ENCODE measurements at places on chromosomes 12 and 14.

DNA sequence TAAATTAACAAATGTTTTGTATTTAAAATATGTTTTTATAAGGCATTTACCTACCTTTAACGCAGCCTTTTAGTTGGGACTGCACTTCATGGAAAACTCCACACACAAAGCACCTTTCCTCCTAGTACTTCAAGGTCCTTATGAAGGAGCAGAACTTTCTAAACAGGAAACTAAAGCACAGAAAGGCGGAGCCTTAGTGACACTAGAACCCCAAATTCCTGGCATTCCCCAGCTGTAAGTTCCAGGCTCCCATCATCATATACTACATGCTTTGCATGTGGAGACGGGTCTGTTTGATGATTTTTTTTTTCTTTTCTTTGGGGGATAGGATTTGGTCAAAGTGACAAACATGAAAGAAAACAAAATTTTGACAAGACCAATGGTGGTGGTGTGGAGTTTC is 39.5 kb downstream of the STXBP6 start:
- DNase-seq: no peak

DNA sequence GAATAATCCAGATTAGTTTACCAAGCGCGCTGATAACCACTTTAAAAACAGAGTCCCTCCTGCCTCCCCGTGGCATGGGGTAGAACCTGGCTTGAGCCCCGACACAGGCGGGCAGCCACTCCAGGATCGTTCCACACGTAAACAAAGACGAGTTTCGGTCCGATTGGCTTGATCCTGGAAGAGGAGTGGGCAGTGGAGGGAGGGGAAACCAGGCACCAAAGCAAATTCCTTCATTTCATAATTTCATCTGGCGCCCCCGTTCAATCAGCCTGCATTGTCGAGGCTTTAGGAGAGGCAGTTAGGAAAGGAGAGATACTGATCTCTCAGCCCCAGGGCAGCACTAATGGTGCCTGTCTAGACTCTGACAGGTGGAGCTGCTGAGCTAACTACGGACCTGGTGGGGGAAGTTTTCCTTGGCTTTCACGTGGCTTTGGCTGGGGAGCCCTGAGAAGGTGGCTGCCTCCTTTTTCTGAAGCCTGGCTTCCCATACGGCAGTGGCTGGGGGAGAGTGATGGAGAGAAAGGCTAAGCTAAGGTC is 751 bp upstream of the GPRC5A start:
- no peak for DNase-seq

GRCh38 chr12:60162988-60163720 is 567.3 kb downstream of the SLC16A7 start:
- DNase-seq: no peak

GRCh38 chr12:89882050-89882449 is 173.4 kb upstream of the ATP2B1 start:
- no peak for DNase-seq

DNA sequence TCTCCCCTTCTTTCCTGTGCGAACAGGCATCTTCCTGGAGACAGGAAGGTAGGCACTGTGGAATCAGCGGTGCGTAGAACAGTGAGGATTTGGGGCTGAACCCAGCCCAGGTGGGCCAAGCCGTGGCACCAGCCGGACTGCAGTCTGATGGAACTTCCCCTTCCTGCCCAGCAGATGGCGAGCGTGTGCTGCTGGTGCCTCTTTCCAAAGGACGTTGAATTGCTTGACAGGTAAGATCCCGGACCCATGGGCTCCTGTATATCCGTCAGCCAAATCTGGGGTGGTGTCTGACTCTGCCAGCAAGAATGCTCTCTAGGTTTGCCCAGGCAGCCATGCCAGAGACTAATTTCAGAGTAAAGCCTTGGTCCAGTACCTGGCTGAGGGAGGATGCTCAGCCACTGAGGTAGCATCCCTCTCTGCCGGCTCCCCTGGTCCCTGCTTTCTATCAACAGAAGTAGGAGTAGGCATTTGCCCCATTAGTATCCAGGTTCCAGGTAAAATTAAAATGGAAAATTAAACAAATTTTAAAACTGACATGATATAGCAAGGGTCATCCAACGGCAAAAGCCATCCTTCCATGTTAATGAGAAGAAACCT is 21.1 kb upstream of the KCNA5 start:
- DNase-seq: no peak

- DNase-seq: no peak
Measured at GRCh38 chr12:104282109-104282508, 21.4 kb upstream of the EID3 start.

- DNase-seq: no peak
Measured at GRCh38 chr14:92033906-92034687, 5.8 kb downstream of the TRIP11 start.

- no peak for DNase-seq
Measured at GRCh38 chr12:3680919-3681594, 71.9 kb downstream of the CRACR2A start.

DNA sequence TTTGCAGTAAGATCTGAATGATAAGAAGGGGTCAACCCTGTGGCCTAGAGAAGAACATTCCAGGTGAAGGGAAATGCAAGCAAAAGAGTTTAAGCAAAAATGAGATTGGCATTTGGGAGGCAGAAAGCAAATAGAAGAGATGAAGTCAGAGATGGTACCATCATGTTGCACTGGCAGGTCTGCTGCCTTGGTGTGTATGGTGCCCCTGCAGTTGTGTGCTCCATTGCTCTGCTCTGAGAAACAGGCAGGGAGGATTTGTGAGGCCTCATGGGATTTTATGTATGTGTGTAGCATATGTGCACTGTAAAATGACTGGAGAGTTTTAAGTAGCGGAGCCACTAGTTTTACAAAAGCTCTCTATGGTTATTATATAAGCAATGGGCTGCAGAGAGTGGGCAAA is 6.6 kb downstream of the LDHB start:
- no peak for DNase-seq

DNA sequence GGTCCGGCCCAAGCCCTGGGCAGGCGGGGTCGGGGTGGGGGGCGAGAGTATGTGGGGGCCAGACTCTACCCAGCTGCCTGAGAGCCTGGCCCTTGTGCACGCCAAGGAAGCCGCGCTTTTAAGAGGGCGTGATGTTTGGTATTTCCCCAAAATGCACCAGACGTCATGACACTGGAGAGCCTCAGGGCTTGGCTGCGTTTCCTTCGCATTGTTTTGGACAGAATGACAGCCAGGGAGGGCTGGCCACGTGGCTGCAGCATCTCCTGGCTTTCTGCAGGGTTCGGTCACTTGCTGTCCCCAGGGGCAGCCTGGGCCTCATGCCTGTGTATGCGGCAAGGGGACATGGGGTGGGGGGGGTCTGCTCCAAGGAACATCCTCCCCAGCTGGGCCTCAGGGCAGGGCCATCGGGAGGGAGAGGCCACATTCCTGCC is 16.1 kb upstream of the NUDT14 start:
- DNase-seq: no peak

GRCh38 chr14:60575008-60575407 is 66.1 kb downstream of the SIX6 start:
- no peak for DNase-seq

GRCh38 chr12:612293-612692 is 51.0 kb downstream of the NINJ2 start:
- DNase-seq: no peak

DNA sequence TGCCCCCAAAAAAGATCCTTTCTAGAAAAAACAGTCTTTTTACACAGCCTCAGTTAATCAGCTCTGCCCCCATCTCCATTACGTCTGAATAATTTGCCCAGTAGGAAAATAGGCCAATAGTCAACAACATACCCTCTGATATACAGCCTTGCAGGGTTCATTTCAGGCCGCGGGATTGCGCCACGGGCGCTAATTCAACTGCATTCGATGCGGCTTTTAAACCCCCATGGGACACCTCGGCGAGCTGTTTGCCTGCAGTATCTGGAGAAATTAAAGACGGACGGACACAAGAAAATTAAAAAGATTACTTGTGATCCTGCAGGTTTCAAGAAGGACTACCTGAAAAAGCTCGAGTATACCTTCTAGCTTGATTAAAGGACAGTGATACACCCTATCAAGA is 36.1 kb downstream of the ERP29 start:
- DNase-seq: no peak
